Smooth muscle cell of trachea (primary cell): ENCODE measurements at places on chromosomes 1 and 21. TPM values are rescaled to one million over a fixed set of nuclear protein-coding genes. Genes with fewer than 3 reads are reported as not detected.

The THEM5 gene
- total RNA-seq, result 0.17 TPM in 1 of 2 replicates, not detected in the other

The FBXO44 gene
- 9.6 and 28.8 TPM in 2 replicates for total RNA-seq

The NTNG1 gene
- 5.0 and 11.6 TPM in 2 replicates for total RNA-seq

The KMO gene
- total RNA-seq, result 0.17 TPM in 1 of 2 replicates, not detected in the other

The SEC16B gene
- total RNA-seq, result 3.1 and 8.9 TPM in 2 replicates

The CNR2 gene
- not detected in 2 replicates for total RNA-seq

The EGLN1 gene
- 38.4 and 57.9 TPM in 2 replicates for total RNA-seq

The TRIM46 gene
- 6.0 and 7.1 TPM in 2 replicates for total RNA-seq

The CATSPERE gene
- 0.44 and 0.99 TPM in 2 replicates for total RNA-seq

The SLC19A1 gene
- 3.5 and 3.9 TPM in 2 replicates for total RNA-seq

The GCSAML gene
- total RNA-seq, result not detected in 2 replicates

The C1QB gene
- total RNA-seq, result not detected in 2 replicates

The GPR89B gene
- 13.4 and 21.1 TPM in 2 replicates for total RNA-seq

The C4BPA gene
- not detected in 2 replicates for total RNA-seq
